Caki2 (cell line): ENCODE measurements at places on chromosomes 6 and 20.
A peak's percentile ranks its signal among the peaks of the same experiment; 100 is the strongest.

GRCh38 chr6:20751293-20751935 is 217.2 kb downstream of the CDKAL1 start:
- DNase-seq = no peak

- no peak for DNase-seq
Measured at GRCh38 chr20:2245637-2246036, 50.2 kb upstream of the TGM3 start.

- DNase-seq = peak; percentile 68
Measured at GRCh38 chr6:35919827-35920751, 809 bp downstream of the SRPK1 start.

GRCh38 chr6:40630488-40630887 is 43.3 kb upstream of the LRFN2 start:
- no peak for DNase-seq

DNA sequence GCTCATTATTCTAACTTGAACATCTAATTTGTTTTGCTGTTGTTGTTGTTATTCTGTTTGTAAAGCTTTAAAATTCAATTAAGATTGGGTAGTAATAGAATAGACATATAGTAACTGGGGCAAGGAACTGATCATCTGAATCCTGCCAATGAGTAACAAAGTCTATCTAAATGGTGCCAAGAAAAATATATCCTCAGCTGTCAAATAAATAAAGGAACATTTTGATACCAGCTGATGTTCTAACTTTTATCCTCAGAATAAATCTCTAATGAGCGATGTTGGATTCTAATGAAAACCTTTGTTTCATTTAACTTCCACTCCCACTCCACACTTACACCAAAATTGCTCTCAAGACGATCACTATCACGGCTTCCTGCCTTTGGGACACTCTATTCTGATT is 210.9 kb downstream of the TINAG start:
- DNase-seq = peak; percentile 11

DNA sequence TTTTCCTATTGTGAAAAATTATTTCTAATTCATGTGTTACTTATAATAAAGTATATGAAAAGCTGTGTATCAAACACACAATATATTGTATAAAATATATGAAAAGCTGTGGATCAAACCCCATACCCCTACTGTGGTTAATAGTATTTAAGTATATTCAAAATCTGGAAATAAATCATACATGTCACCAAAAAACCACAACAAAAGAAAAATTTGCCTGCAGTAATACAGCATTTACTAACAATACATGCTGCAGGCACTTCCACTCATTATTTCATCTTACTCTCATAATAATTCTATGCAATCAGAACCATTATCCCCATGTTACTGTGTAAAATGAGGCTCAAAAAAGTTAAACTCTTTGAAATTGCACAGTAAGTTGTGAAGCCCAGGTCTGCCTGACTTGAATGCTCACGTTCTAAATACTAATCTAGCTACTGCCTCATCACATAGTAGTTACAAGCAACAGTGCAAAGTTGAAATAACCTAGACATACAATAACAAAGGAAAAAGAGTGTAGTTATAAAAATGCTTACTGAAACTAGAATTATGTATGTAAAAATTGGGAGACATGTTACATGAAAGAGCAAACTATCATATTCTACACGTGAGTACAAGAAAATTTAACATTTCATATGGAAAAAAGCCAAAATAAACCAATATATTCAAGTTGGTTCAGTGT is 61.7 kb downstream of the FAM217A start:
- no peak for DNase-seq

GRCh38 chr6:66421570-66421969 is 714.5 kb upstream of the EYS start:
- DNase-seq = no peak

GRCh38 chr6:131740161-131740560 is 29.3 kb upstream of the CTAGE9 start:
- no peak for DNase-seq

DNA sequence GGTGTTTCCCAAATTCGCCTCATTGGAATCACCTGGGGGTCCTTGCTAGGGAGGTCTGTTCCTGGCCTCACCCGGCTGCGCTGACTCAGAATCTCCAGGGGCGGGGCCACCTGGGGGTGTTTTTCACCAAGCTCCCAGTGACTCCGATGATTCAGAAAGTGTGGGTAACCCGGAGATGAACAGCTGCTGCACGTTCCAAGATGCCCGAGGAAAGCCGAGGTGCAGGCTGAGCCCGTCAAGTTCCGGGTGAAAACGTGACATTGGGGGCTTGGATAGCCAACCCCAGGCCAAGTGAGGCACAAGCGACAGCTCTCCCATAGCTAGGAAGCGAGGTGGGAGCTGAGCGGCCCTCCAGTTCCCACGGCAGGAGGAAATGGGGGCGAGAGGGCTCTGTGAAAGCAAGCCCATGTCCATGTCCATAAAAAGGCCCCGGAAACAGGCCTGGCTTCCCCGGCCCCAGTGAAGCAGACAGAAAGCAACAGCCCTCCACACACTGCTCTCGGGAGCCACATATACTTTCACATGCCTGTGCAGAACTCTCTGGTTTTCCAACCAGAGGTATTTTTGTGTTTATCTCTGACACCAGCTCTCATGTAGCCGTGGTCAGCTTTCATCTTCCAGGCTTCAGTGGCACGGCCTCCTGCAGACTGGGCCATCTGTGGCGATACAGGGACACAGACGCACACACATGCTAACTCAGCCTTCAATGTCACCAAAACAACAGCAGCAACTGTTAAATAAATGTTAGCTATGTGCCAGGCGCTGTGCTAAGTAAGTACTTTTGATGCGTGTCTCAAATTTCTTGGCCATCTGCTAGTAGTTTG is 90.7 kb upstream of the CCDC28A start:
- DNase-seq = peak; percentile 51

DNA sequence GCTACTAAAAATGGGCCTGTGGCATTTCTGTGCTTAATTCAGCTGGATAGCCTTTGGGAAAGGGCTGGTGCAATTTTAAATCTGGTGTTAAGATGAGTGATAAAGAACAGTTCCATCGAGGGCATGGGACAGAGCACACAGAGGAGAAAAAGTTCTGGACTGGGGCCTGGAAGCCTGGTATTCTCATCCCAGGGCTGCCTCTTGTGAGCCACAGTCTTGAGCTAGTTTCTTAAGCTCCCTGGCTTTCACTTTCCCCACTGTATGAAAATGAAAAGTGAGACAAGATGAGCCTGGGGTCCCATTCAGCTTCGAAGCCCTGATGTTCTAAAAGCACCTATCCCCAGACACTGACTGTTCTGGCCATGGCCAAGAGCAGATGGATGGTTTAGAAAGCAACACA is 14.3 kb upstream of the LAMA4 start:
- DNase-seq = no peak
